ENCODE measurements at places on chromosomes 11 and 22.

GRCh38 chr22:38172832-38173640 lies 8.6 kb downstream of the PLA2G6 start:
- no peak for DNase-seq

GRCh38 chr11:5367448-5368074 lies 16.1 kb upstream of the OR51M1 start:
- DNase-seq = peak; percentile 90

DNA sequence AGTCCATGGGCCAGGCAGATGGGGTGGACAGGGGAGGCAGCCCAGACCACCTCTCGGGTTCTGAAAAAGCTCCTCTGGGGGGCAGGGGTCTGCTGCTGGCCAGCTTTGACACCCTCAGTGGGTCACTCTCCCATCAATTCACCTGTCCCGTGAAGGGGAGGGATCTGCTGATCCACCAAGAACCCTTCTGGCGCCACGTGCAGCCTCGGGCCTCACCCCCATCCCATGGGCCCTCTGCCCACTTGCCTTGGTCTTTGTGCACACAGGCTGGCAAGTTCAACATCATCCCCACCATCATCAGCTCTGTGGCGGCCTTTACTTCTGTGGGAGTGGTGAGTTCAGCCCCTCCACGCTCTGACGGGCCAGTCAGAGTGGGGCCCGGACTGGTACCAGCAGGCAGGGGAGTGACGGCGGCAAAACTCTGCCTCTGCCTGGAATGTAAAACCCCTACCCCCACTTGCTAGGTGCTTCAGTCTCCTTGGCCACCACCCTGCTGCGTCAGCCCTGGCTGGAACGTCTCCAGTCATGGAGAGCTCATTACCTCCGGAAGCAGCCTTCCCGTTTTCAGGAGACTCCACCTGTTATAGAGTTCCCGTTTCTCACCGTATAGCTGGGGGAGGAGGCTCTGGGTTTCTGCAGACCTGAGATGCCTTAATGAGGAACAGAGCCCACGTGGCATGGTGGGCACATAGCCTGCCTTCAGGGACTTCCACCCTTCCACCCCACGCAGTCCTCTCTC lies 12.7 kb downstream of the PRG3 start:
- DNase-seq = no peak

- DNase-seq = no peak
These were observed 739 bp upstream of the C1QTNF5 start for GRCh38 chr11:119341222-119342022.

GRCh38 chr22:17366830-17367229 lies 2.4 kb upstream of the CECR2 start:
- no peak for DNase-seq

Measured in fibroblast of upper back skin (primary cell).